ENCODE measurements at places on chromosomes 12 and 14.
A peak's percentile ranks its signal among the peaks of the same experiment; 100 is the strongest.

GRCh38 chr14:54680651-54681050 is 113.7 kb downstream of the SAMD4A start:
- no peak for DNase-seq

GRCh38 chr14:55416866-55417265 is 5.2 kb upstream of the ATG14 start:
- DNase-seq = peak; percentile 15

DNA sequence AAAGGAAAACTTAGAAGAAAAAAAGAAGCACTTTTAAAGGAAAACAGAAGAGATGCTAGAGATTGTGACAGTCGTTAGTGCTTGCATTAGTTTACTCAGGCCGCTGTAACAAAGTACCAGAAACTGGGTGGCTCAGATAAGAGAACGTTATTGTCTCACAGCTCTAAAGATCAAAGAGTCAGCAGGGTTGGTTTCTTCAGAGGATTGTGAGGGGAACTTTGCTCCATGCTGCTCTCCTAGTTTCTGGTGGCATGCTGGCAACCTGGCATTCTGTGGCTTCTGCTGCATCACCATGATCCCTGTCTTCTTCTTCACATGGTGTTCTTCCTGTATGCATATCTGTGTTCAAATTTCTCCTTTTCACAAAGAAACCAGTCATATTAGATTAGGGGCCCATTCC is 119.4 kb upstream of the PLEKHA5 start:
- no peak for DNase-seq

GRCh38 chr12:126781593-126781992 is 1485.4 kb upstream of the TMEM132C start:
- DNase-seq = peak; percentile 5

GRCh38 chr12:132491761-132492378 is 1.9 kb downstream of the FBRSL1 start:
- no peak for DNase-seq

DNA sequence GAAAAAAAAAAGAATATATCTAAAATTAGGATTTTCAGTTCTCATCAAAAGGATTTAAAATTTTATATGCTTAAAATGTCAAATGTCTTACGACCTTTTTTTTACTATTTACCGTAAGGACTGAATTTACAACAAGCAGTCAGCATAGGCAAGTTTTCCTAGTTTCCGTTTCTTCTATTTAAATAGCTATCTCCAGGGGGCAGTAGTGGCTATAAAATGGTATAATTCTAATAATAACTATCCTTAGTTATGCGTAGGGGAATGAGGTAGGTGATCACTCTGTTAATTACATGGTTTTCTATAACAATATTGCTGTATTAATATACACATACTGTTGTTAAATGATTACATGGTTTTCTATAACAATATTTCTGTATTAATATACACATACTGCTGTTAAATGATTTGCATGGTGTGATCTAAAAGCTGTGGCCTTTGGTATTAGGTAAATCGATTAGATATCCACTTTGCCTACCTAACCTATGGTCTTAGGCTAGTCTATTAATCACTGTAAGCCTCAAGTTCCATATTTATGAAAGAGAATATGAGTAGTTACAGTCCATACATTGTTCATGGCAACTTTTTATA is 217.7 kb upstream of the PDZRN4 start:
- DNase-seq = no peak

DNA sequence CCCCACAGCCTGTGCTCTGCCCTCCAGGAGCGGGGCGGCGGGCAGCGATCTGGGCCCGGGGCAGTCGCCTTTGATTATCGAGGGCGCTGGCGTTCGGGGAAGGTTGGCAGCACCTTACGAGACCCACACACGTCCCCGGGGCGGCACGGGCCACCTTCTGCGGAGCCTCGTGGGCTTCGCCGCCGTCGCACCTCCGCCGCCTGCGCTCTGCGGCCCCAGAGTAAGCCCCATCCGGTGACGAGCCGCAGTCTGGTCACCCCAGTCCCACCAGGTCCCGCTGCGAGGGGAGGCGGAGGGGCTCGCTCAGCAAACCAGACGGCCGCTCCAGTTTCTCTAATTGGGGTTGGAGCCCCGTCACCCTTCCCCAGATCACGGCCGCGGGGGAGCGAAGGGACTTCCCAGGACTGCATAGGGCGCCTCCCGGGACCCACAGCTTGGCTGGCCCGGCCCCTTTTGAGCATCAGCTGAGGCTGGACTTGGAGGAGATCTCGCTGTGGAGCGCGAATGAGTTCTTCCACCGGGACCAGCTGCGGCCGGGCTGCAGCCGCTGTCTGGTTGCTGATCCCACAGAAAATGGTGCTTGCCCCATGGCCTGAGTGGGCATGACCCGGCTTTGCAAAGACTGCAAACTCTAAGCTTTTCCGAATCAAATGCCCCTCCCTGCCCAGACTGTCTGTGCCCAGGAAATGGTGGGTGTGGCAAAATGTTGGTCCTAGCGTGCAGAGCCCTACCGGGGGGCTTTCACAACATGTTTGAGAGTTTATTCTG is 560 bp downstream of the LGALS3 start:
- DNase-seq = peak; percentile 58

GRCh38 chr12:101858361-101858760 is 19.0 kb upstream of the DRAM1 start:
- DNase-seq = no peak

DNA sequence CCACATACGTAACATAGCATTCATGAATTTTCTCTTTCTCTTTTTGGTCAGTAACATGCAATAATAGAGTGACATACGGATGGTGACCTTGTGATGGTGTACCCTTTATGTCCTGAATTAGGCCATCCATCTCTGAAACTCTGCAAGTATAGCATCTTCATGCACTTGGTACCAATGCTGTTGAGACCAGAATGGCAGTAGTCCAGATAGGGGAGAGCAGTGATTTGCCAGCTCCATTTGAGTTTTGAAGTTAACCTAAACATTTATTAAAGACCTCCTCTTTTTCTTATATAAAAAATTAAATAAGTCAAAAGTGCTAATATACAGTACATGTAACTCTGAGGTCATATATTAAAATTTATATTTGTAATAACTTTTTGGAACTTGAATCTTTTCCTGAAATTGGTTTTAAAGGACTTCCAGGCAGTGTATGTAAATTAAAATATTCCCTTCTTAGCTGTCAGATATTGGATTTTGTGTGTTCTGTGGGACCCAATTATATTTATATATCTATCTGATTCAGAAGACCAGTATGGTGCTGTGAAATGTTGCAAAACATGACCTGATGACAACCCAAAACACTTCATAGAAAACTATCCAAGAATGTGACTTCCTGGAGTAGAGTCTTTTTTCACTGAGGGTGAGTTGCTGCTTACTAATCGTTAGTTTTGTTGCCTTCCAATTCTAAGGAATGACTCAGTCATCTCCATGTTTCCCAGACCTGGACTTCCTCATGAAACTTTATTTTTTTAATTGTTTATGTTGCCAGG is 3.5 kb downstream of the ELK3 start:
- peak; percentile 20 for DNase-seq

- DNase-seq = no peak
Measured at GRCh38 chr12:93318720-93319522, 58.8 kb upstream of the NUDT4 start.

DNA sequence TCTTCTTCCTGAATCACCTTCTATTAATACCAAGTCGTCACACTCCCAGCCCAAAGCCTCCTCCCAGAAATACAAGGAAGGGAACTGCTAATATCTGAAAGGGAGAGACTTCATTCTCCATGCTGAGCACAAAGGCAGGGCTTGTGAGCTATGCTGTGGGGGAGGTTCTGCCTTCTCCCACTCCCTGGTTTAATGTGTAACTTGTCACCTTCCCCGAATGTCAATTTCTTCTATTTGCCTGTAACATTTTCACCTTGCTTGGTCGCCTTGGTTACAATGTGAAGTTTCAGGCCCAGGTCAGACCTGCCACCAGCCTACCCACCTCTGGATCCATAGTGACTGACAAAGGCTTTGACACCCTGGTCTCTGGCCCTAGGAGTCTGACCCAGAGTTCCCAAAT is 82.0 kb upstream of the ESRRB start:
- peak; percentile 72 for DNase-seq

DNA sequence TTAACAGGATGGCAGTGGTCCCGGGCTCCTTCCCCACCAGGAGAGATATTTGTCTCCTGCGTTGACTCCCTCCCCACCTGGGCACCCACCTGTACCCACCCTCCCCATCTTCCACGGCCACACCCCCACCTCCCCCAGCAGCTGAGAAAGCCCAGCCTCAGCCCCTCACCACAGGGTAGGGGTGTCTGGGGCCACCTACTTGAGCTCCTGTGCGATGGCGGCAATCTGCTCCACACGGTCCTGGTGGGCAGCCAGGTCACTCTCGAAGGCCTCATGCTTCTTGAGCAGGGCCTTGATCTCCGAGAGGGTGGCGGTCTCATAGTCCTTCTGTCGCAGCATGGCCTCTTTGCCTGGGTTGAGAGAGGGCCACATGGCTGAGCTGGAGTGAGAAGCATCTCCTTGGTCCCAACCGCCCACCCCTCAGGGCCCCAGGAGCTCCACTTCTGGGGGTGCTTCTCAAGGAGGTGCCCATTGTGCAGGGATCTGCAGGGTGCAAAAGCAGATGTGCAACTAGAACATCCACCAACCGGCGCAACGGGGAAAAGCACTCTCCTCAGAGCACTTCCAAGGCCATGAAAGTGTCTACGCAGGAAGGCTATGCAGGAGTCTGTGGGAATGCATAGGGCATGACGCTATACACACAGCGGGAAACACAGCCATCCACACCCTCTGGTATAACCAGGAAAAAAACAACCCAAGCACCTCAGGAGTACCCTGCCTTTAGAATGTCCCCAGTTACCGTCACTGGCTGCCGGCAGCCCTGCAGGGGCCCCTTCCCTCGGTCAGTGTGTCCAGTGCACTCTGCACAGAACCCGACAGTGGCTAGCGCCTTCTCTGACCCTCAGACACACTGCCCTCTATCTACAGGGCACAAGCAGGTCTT is 92.6 kb upstream of the ZFP36L1 start:
- no peak for DNase-seq

GRCh38 chr14:59161561-59162175 is 26.8 kb upstream of the DAAM1 start:
- DNase-seq = peak; percentile 36

Measured in Calu3 (cell line).